ENCODE measurements at places on chromosomes 5 and 9.

GRCh38 chr5:177312649-177313181, 1.0 kb upstream of the MXD3 start:
- no peak for DNase-seq

DNA sequence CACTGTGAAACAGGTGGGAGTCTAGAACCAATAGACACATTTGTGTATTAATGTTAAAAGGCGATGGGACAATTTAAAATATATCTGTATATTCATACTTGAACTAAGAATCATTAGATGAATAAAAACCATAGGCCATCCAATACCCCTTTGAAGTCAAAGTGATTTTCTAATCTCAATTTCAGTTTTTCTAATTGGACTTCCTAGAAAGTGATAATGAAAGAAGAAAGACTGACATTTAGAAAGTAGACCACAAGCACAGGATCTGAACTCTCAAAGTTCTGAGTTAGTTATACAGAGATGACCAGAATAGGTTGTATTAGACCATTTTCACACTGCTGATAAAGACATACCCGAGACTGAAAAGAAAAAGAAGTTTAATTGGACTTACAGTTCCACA, 412.8 kb upstream of the PIK3R1 start:
- no peak for DNase-seq

- DNase-seq = no peak
Measured at GRCh38 chr5:50726475-50727148, 60.2 kb downstream of the PARP8 start.

DNA sequence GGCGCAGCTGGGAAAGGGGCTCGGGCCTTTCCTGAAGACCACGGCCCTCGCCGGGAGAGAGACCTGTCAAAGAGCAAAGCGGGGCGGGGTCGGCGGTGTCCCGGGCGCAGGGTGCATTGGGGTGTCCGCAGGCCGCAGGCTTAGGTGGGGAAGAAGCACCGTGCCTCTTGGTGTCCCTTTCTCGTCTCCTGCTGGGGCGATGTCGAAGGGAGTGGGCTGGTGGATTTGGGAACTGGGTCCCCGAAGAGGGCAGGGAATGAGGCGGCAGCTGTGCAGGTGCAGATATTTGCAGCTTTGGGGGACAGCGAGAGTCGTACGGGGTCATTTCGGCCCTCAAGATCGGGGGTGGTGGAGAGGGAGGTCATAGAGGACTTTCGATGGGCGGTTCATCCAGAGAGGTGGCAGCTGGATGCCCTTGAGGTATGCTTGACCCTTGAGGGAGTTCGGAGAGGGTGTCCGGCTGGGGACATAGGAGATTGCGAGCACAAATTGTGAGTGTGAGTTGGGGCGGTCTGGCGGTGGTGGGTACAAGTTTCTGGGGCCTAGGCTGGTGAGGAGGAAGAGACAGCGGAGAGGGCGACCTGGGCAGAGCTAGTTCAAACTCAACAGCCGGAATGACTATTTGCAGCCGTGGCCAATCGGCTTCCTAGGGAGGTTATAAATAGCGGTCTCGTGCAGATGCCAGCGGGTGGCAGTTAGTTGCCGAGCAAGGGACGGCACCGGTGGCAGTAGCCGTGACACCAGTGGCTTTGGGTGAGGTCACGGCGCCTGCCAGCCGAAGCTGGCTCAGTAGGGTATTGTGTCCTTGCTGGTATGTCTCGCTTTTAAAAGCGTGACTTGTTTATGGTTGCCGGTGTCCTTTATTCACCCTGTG, 601 bp downstream of the NNT start:
- DNase-seq = peak; percentile 60

GRCh38 chr5:128146671-128147070, 63.1 kb downstream of the SLC12A2 start:
- no peak for DNase-seq

GRCh38 chr9:108213511-108213910, 642.3 kb downstream of the ACTL7B start:
- DNase-seq = no peak

DNA sequence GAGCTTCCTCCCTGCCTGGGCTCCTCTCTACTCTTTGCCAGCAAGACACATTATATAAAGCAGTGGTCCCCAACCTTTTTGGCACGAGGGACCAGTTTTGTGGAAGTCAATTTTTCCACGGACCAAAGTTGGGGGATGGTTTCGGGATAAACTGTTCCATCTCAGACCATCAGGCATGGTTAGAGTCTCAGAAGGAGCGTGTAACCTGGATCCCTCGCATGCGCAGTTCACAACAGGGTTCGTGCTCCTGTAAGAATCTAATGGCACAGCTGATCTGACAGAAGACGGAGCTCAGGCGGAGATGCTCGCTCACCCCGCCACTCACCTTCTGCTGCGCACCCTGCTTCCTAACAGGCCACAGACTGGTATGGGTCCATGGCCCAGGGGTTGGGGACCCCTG, 142.8 kb downstream of the LIFR start:
- DNase-seq = no peak

DNA sequence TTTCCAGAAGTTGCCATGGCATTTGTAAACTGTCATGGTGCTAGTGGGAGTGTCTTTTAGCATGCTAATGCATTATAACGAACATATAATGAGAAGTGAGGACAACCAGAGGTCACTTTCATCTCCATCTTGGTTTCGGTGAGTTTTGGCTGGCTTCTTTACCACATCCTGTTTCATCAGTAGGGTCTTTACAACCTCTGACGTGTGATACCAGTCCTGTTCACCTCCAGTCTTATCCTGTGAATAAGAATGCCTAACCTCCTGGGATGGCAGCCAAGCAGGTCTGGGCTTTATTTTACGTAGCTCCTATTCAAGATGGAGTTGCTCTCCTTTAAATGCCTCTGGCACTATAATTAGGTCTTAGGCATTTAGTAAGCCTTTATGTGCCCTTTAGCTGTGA, 20.4 kb upstream of the RFK start:
- DNase-seq = no peak

DNA sequence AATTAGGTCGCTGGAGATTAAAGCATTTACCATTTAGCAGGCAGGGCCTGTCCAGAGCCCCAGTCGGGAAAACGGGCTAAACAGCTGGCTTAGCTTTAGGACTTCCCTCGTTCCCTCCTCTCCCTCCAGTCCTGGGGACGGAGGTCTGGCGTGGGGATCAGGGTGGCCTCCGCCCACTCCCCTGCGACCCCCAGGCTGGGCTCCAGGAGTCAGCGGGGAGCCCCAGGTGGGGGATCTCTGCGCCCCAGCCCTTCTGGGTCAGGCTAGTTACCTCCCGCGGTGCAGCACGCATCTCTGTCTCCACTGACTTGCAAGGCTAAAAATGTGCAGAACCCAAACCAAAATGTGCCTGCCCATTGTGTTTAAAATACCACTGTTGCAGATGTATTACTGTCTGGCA, 16.2 kb upstream of the CAMSAP1 start:
- DNase-seq = no peak
